Activated CD4-positive, alpha-beta T cell treated with anti-CD3 and anti-CD28 coated beads for 48 hours (primary cell): ENCODE measurements at places on chromosomes 13 and 19.
A peak's percentile ranks its signal among the peaks of the same experiment; 100 is the strongest.

GRCh38 chr19:24072720-24073119 is 14.3 kb upstream of the ZNF254 start:
- DNase-seq = no peak

DNA sequence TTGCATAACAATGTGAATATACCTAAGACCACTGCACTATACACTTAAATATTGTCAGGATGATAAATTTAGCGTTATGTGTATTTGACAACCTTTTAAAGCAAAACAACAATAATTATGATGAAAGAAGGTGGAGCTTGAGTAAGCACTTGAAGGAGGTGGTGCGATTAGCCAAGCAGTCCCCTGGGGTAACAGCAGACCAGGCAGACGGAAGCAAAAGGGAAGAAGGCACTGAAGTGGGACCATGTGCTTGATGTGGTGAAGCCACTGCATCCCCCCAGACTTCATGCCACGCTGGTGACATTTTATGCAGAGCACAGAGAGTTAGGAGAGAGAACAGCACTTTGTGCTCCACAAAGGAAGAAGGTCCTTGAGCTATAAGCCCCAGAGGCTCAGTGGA is 58.3 kb upstream of the ZNF507 start:
- DNase-seq = no peak

DNA sequence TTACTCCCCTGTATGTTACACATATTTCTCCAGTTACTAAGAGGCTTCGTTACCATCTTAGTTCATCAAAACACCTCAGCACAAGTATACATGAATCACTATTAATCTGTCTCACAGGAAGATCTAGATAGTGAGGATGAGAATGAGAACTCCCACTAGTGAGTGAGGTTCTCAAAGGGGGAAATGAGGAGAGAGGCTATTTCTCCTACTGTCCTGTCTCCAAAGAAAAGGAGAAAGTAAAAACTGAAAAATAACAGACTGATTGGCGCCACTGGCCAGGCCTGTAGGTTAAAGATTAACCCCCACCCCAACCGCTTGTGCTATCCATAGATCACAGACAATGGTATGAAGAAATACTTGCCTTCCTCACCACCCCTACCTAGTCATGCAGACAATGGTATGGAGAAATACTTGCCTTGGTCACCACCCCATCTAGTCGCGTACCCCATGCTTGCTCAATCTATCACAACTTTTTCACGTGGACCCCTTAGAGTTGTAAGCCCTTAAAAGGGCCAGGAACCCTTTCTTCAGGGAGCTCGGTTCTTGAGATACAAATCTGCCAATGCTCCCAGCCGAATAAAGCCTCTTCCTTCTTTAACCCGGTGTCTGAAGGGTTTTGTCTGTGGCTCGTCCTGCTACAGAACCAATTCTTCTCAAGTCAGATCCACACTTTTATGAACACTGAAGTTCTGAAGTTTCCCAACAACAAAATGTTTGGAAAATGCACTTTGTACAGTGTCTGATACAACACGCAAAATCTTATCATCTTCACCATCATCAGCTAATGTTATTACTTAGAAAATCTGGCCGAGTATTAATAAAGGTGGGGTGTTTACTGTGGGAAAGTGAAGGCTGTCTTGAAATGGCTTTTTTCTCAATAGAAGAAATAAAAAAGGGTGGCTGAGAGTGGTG is 598.1 kb downstream of the UQCRFS1 start:
- DNase-seq = no peak

DNA sequence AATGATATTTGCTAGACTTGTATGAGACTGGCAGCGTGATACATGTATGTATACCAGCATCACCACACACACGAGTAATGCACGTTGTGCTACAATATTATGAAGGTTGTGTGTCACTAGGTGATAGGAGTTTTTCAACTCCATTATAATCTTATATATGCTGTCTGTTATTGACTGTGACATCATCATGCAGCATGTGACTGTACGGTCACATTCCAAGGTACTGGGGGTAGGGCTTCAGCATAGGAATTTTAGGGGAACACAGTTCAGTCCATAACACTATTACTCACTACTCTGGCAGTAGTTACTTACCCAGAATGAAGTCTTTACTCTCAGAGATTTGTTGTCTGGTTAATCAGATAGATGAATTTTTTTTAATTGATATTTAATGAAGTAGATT is 91.1 kb downstream of the CDK8 start:
- no peak for DNase-seq

DNA sequence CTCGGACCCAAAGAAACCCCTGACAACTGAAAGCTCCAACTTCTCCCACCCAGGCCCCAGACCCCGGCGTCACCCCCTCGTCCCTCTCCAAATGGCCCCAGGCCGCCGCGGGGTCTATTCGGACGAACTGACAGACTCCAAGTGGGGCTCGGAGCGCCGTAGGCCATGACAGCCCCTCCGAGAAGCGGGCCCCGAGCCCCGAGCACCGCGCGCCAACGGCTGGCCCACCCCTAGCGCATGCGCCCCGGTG is 360 bp downstream of the DDX39A start:
- peak; percentile 90 for DNase-seq

DNA sequence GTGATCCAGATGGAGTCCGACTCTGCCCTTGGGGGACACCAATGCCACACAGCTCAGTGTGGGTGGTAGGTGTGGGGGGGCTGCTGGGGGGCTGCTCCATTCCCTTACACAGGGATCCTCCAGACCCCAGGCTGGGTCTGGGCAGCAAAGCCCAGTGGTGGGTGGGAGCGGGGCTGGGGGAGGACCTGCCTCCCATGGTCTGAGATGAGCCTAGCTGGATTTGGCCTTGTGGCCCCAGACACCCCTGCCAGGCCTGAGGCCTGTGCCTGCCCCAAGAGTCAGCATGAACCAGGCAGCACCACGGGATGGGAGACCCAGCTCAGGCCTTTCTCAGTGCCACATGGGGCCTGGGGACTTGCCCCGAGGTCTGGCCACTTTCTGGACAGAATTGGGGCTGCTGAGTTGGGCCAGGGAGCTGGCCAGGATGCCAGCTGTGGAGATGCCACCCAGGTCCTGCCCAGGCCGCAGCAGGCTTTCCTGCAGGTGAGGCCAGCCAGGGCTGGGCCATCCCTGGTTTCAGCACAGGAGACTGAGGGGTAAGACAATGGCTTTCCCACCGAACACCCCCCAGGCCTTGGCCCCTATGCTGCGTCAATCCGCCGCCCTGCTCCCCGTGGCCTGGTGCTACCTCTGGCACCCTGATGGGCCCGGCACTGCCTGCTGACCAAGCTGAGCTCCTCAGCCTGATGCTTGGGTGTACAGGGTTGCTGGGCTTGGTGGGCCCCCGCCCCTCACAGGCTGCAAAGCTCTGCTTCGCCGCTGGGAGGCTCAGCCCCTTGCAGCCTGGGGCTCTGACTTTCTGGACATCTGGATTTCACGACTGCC is 24.2 kb downstream of the CEBPG start:
- no peak for DNase-seq

GRCh38 chr13:29924482-29925350 is 74.3 kb upstream of the UBL3 start:
- DNase-seq = no peak

DNA sequence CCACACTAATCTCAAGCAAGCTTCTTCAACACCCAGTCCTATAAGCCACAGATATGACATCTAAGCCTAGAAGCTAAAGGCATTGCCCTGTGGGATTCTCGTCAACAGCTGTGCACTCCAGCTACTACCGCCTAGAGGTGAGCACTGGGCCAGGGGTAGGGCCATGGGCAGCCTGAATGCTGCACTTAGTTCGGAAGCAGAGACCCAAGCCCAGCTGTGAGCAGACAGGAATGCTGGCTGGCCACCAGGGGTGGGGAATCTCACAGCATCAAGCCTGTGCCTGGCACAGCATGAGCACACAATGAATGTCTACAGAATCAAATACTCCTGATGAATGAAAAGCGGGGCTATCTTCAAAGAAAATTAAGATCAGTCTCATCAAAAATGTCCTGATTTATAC is 167.5 kb upstream of the UBL3 start:
- no peak for DNase-seq

DNA sequence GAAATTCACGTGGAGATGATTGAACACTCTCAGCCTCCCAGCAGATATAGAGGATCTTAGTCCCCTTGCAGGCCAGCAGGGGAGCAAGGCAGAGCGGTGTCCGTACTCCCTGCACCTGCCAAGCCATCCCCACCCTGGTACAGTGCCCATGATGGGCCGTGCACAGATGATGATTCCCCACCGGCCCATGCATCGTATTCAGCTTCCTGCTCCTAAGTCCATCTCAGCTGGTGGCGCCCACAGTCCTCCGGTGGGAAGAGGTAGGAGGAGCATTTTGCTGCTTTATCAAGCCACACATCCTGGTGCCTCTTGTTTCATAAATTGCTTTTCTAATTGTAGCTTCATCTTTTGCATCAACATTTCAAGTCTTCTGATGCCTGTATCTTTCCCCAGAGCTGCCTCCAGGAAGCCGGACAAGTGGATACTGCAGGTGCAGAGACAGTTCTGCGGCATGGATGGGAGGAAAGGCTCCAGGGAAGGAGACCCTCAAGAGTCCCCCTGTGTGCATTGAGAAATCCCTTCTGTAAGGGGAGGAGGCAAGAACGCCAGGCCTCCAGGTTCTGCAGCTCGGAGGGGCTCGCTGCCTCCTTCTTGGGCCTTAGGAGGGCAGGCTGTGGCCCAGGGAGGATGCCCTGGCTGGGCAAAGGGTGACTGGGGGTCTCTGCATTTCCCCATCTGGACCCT is 55.3 kb downstream of the F2RL3 start:
- no peak for DNase-seq

- no peak for DNase-seq
Observed at GRCh38 chr13:25778808-25779305, 273.0 kb downstream of the SHISA2 start.

GRCh38 chr13:25684491-25684890 is 312.7 kb downstream of the ATP8A2 start:
- no peak for DNase-seq

DNA sequence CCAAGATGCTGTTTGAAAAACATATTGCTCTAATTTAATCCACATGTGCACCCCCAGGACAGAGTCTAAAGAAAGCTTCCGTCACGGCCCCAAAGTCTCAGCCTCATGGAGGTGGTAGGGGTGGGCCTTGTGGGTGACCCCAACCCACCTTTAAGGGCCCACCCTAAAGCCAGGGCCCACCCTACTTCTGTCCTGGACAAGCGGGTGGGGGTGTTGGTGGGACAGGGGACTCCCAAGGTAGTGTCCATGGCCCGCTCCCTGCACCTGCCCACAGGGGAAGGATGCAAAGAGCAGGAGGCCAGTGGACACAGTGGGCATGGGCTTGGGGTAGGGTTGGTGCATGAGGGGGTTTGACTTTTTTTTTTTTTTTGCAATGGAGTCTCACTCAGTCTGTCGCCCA is 66.8 kb downstream of the KCTD15 start:
- no peak for DNase-seq

GRCh38 chr13:101267656-101268055 is 148.7 kb downstream of the NALCN start:
- no peak for DNase-seq

GRCh38 chr13:72960541-72960940 is 98.3 kb upstream of the KLF5 start:
- no peak for DNase-seq

DNA sequence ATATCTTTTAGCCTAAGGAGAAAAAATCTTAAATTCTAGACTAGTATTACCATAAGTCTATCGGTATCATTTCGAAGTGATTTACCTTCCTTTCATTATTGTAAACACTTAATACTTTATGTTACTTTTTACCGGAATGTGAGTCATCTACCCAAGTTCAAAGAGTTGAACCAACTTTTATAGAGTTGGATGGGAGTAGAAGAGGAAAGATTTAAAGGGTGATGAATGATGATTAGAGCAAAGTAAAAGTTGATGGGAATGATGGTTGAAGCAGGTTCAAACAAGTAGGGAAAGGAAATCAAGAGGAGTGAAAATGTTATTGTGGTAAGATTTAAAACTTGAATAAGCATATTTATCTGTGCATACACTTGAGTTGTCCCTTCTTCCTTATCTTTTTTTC is 11.3 kb upstream of the LPAR6 start:
- no peak for DNase-seq

DNA sequence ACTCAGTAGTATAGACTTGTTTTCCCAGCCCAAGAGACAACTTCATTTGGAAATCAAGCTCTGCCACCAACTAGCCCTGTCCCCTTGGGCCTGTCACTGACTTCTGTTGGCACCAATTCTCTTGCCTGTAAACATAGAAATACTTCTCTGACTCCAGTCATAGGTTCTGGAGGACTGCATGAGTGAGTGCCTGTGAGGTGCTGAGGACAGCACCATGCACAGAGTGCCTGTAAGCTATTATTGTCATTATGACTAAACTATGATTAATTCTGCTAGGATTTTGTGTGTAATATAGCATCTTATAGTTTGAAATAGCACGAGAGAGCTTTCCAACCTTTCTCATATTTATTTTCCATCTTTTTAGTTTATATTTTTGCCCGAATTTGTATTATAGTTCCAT is 247.9 kb downstream of the MYO16 start:
- no peak for DNase-seq

DNA sequence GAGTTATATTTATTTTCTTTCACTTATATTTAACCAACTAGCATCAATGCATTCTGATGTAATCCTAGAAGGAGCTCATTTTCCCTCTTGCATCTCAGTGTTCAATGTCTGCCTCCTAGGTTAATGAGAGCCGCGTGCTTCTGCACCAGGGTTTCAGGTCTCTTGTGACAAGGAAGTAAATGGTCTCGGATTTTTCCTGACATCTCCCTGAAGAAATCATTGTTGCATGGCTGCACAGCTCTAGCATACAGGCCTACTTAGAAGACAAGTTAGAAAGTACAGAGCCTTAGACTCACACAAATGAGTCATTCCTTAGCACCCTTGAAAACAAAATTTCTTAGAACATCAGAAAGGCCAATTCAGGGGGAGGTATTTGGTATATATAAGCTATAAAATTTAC is 57.2 kb upstream of the KLF12 start:
- DNase-seq = no peak

DNA sequence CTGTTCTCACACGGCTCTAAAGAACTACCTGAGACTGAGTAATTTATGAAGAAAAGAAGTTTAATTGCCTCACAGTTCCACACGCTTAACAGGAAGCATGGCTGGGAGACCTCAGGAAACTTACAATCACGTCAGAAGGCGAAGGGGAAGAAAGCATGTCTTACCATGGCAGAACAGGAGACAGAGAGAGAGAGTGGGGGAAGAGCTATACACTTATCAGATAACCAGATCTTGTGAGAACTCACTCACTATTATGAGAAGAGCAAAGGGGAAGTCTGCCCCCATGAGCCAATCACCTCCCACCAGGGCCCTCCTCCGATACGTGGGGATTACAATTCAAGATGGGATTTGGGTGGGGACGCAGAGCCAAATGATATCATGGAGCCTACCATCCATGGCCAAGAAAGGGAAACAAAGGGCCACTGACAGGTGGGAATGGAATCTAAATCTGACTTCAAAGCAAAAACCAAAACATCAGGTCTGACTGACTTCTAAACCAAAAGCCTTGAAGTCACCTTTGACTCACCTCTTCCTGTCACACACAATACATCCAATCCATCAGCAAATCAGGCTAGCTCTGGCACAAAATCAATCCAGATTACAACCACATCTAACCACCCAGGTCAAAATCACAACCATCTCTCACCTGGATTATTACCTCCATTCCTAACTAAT is 189.7 kb downstream of the ENOX1 start:
- DNase-seq = peak; percentile 27
